ENCODE measurements at places on chromosomes 13 and 19. TPM values are rescaled to one million over a fixed set of nuclear protein-coding genes. Genes with fewer than 3 reads are reported as not detected.

Gene OR7D2
- not detected for polyA plus RNA-seq

Gene PGLYRP1
- polyA plus RNA-seq, result 1.6 TPM

GRCh38 chr19:6048793-6049405 is 61.4 kb downstream of the RFX2 start:
- DNase-seq, result peak; percentile 67

- DNase-seq, result no peak
Measured at GRCh38 chr13:75715601-75716523, 79.7 kb downstream of the LMO7 start.

DNA sequence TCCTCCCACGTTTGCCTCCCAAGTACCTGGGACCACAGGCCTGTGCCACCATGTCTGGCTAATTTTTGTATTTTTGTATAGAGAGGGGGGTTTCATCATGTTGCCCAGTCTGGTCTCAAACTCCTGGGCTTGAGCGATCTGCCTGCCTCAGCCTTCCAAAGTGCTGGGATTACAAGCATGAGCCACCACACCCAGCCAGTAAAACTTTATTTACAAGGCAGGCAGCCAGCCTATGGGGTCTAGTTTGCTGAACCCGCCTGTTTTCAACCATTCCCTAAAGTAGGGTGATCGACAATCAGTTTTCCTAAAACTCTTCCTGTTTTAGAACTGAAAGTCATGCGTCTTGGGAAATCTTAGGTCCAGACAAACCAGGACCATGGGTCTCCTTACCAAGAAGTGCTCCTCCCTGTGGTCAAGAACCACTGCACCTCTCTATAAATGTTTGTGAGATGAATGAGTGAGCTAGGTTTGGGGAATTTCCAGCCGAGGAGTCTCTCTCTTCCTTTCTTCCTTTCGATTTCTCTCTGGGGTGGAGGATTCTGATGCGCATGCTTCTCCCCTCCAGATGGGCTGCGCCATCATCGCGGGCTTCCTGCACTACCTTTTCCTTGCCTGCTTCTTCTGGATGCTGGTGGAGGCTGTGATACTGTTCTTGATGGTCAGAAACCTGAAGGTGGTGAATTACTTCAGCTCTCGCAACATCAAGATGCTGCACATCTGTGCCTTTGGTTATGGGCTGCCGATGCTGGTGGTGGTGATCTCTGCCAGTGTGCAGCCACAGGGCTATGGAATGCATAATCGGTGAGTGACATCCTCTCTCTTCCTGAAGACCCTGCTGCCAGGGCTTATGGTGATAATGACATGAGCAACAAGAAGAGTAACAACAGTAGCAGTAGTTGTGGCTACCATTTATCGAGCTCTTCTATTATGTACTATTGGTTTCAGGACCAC is 38.7 kb downstream of the ADGRE1 start:
- DNase-seq, result no peak

DNA sequence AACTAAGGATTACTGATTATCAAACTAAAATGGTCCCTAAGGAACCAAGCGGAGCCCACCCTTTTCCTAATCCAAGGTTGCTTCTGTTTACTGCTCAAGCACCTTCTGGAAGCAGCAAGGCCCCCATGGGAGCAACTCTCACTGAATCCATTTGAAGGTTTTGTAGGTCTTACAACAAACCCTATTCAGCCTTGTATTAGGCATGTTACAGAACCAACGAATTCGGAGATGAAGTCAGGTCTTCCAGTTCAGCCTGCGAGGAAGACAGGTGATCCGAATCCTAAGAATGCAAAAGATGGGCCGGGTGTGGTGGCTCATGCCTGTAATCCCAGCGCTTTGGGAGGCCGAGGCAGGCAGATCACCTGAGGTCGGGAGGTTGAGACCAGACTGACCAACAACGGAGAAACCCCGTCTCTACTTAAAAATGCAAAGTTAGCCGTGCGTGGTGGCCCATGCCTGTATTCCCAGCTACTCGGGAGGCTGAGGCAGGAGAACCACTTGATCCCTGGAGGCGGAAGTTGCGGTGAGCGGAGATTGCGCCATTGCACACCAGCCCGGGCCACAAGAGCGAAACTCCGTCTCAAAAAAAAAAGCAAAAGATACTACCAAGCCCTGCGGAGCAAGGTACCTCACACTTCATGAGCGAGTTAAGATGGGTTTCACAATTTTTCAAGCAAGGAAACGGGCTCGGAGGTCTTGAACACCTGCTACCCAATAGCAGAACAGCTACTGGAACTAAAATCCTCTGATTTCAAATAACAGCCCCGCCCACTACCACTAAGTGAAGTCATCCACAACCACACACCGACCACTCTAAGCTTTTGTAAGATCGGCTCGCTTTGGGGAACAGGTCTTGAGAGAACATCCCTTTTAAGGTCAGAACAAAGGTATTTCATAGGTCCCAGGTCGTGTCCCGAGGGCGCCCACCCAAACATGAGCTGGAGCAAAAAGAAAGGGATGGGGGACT is 609 bp downstream of the ZAR1L start:
- DNase-seq, result peak; percentile 67

Gene C1QTNF9B
- not detected for polyA plus RNA-seq

GRCh38 chr13:110854866-110855265 is 60.0 kb downstream of the ANKRD10 start:
- DNase-seq, result no peak

DNA sequence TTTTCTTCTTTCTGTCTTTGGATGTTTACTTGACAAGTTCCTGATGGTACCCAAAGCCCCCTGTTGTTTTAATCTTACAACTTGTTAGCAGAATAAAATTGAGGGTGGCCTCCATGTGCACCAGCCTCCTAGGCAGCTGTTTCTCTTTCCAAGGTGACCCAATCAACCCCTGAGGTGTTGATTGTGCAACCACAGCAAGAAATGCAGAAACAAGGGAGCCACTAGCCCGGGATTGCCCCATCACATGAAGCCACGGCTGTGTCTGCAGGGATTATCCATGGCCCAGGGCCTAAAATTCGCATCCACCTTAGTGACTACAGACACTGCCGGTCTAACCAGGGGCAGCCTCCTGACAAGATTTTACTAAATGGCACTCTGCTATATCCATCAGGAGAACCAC is 14.4 kb downstream of the CEACAM4 start:
- no peak for DNase-seq

Measured in naive B cell (primary cell).